Effector memory CD8-positive, alpha-beta T cell (primary cell): ENCODE measurements at places on chromosomes 1 and 21.

DNA sequence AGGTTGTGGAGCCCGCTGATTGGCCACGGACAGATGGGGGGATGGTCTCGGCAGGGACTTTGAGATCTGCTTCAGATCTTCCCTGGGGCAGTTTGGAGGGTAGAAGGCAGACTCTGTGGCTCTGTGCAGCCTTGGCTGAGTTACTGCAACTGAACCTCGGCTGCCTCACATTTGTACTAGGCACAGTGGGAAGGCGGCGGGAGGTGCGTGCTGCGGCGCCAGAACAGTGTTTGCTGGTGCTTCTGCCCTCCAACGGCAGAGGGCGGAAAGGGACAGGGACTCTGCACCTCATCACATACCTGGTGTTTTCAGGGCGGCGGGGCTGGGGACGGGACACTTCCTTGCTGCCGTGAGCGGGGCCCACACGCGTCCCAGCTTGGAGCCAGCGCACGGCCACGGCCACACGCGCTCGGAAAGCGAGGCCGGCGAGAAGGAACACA, 26.2 kb downstream of the SLC66A1 start:
- no peak for DNase-seq
- no peaks in the 10 kb centered on the region for H3K27me3 ChIP-seq
- H3K36me3 ChIP-seq, result peaks cover 57% of the 10 kb centered on the region

GRCh38 chr1:222224636-222225315, 323.1 kb downstream of the HHIPL2 start:
- DNase-seq, result no peak
- H3K36me3 ChIP-seq, result no peaks in the 10 kb centered on the region
- no peak overlapping the region for H3K27ac ChIP-seq
- H3K4me3 ChIP-seq, result no peak overlapping the region
- peaks cover 19% of the 10 kb centered on the region for H3K27me3 ChIP-seq
- H3K4me1 ChIP-seq, result no peaks in the 10 kb centered on the region

GRCh38 chr1:55049914-55050278, 10.5 kb downstream of the PCSK9 start:
- DNase-seq, result no peak
- no peak overlapping the region for H3K4me3 ChIP-seq
- H3K27ac ChIP-seq, result no peak overlapping the region
- H3K36me3 ChIP-seq, result no peaks in the 10 kb centered on the region
- peaks cover 17% of the 10 kb centered on the region for H3K27me3 ChIP-seq

GRCh38 chr1:114833421-114833820, 21.2 kb upstream of the SYCP1 start:
- no peaks in the 10 kb centered on the region for H3K4me1 ChIP-seq
- no peak overlapping the region for H3K27ac ChIP-seq
- H3K4me3 ChIP-seq, result no peak overlapping the region
- peaks cover 12% of the 10 kb centered on the region for H3K27me3 ChIP-seq
- DNase-seq, result no peak

GRCh38 chr1:246526915-246527314, 19.8 kb upstream of the SMYD3 start:
- H3K4me3 ChIP-seq, result no peak overlapping the region
- H3K27me3 ChIP-seq, result no peaks in the 10 kb centered on the region
- H3K27ac ChIP-seq, result peak overlapping the region; percentile 82
- peaks cover 10% of the 10 kb centered on the region for H3K4me1 ChIP-seq
- H3K36me3 ChIP-seq, result no peaks in the 10 kb centered on the region
- DNase-seq, result no peak

DNA sequence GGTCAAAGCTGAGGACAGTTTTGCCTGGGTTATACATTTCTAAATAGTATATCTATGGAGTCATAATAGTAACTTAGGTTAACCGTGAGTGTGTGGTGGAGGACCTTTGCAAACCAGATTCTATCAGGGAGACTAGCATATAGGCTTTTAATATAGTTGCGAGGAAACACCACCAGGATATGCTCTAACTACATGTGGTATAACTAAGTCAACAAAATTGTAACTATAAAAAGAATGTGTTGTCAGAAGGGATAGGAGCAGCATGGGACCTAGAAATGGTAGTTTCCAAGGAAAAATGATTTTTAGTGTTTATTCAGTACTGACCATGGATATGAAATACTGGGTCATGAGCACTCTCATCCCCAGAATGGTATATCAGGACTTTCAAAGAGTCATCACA, 338.1 kb downstream of the TGFB2 start:
- H3K36me3 ChIP-seq, result no peaks in the 10 kb centered on the region
- H3K4me3 ChIP-seq, result no peak overlapping the region
- no peaks in the 10 kb centered on the region for H3K4me1 ChIP-seq
- no peak for DNase-seq
- no peak overlapping the region for H3K27ac ChIP-seq

DNA sequence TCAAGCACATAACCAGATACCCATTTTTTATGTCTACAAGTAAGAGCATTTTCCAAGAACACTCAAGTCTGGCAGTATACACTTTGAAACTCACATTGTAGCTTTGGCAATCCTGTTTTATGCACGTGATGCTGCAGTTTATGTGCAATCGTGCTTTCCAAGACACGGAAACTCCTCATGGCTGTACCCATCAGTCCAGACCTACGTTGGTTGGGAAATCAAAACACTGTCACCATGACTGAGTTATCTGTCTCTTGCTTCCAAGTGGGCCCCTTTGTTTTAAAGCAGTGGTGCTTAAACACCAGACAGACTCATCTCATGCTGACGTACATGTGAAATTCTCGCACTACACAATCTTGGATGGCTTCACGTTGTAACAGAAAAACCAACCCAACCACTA, 192.8 kb downstream of the LTN1 start:
- no peak for DNase-seq
- peaks cover 6% of the 10 kb centered on the region for H3K4me1 ChIP-seq
- H3K27me3 ChIP-seq, result no peaks in the 10 kb centered on the region
- no peak overlapping the region for H3K27ac ChIP-seq
- no peaks in the 10 kb centered on the region for H3K36me3 ChIP-seq
- H3K4me3 ChIP-seq, result no peak overlapping the region

- no peak overlapping the region for H3K27ac ChIP-seq
- H3K27me3 ChIP-seq, result no peaks in the 10 kb centered on the region
- H3K4me1 ChIP-seq, result no peaks in the 10 kb centered on the region
- no peaks in the 10 kb centered on the region for H3K36me3 ChIP-seq
- DNase-seq, result no peak
- H3K4me3 ChIP-seq, result no peak overlapping the region
Observed at GRCh38 chr21:28336314-28336713, 656.4 kb downstream of the LTN1 start.

GRCh38 chr1:220991506-220991905, 112.3 kb downstream of the HLX start:
- H3K27me3 ChIP-seq, result no peaks in the 10 kb centered on the region
- no peak overlapping the region for H3K27ac ChIP-seq
- peaks cover 3% of the 10 kb centered on the region for H3K36me3 ChIP-seq
- no peaks in the 10 kb centered on the region for H3K4me1 ChIP-seq
- no peak overlapping the region for H3K4me3 ChIP-seq

GRCh38 chr1:209363112-209363511, 220.4 kb upstream of the CAMK1G start:
- peaks cover 54% of the 10 kb centered on the region for H3K27me3 ChIP-seq
- H3K4me3 ChIP-seq, result no peak overlapping the region
- no peak overlapping the region for H3K27ac ChIP-seq
- DNase-seq, result no peak
- H3K36me3 ChIP-seq, result no peaks in the 10 kb centered on the region

DNA sequence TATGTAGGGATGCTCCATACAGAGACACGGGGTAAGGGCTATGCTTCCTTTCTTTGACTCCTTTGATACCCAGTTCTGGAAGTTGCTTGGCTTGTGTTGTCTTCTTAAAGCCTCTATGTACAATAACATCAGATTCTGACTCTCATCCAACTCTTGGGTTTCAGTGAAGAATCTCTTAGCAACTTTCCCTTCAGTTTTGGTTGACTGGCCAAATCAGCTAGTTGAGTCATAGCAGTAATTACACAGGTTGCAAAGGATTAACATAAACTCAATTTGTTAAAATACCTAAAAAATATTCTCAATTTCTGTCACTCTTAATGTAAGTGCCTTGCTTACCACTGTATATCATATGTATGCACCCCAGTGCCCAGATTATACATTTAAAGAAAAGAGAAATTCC, 9.2 kb downstream of the CD1E start:
- no peak overlapping the region for H3K27ac ChIP-seq
- peaks cover 15% of the 10 kb centered on the region for H3K4me1 ChIP-seq
- H3K4me3 ChIP-seq, result no peak overlapping the region
- no peak for DNase-seq

DNA sequence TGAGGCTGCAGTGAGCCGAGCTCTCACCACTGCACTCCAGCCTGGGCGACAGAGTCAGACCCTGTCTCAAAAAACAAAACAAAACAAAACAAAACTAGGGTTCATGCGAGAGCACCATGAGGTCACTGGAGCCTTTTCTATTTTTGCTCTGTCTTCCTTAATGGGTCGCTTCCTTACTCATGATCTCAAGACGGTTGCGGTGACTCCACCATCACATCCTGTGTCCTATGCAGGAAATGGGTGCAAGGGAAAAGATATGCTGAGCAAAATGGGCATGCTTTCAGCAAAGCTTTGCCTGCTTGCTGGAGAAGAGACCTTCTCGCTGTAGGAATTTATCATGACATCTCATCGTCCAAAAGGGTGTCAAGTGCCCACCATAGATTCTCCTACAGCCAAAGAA, 36.4 kb downstream of the WNT9A start:
- H3K27me3 ChIP-seq, result peaks cover 23% of the 10 kb centered on the region
- no peak overlapping the region for H3K4me3 ChIP-seq
- peaks cover 7% of the 10 kb centered on the region for H3K4me1 ChIP-seq
- H3K27ac ChIP-seq, result peak overlapping the region; percentile 63
- no peak for DNase-seq

DNA sequence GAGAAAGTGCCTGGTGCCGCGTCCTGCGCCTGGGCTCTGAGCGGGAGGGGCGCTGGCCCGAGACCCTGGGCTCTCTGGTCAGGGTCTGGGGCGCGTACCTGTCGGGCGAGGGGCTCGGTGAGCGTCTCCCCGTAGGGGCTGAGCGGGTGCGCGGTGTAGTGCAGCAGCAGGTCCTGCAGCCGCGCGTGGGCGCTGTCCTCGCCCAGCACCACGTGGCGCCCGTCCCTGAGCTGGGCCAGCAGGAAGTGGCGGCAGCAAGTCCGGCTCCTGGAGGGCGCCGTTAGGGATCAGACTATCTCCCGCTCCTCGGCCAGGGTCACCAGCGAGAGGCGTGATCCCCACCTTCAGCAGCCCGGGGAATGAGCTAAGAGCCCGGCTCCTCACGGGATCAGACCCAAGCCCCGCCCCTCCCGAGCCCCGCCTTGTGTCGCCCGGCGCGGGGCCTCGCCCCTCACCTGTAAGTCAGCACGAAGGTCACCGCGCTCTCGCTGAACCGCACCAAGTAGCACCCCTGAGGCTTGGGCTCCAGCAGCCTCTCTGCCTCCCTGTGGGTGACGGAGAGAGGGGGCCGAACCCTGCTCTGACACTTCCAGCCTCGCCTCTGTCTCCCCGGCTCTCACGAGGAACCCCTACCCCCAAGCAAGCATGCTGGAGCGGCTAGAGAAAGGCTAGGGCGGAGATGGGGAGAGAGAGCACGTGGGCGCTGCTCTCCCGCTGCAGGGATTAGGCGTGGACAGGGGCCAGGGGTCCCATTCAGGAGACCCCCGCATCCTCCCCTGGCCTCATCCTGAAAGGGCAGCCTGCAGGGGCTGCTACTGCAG, 2.7 kb downstream of the SH2D2A start:
- DNase-seq, result peak; percentile 74
- H3K4me1 ChIP-seq, result peaks cover 64% of the 10 kb centered on the region
- peaks cover 88% of the 10 kb centered on the region for H3K36me3 ChIP-seq
- H3K27ac ChIP-seq, result peak overlapping the region; percentile 98
- H3K27me3 ChIP-seq, result no peaks in the 10 kb centered on the region

- peaks cover 40% of the 10 kb centered on the region for H3K36me3 ChIP-seq
- peak overlapping the region; percentile 98 for H3K27ac ChIP-seq
- peaks cover 34% of the 10 kb centered on the region for H3K4me1 ChIP-seq
- no peak for DNase-seq
- peak overlapping the region; percentile 97 for H3K4me3 ChIP-seq
Observed at GRCh38 chr1:86705665-86705985, 1.2 kb downstream of the SH3GLB1 start.

DNA sequence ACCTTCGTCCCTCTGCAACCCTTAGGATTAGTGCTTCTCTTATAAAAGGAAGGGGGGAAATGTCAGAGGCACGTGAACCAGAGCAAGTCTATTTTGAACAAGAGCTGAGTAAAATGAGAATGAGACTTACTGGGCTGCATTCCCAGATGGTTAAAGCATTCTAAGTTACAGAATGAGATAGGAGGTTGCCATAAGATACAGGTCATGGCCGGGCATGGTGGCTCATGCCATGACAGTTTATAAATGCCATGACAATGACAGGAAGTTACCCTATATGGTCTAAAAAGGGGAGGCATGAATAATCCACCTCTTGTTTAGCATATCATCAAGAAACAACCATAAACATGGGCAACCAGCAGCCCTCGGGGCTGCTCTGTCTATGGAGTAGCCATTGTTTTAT, 2.5 kb upstream of the AQP10 start:
- no peaks in the 10 kb centered on the region for H3K36me3 ChIP-seq
- H3K4me1 ChIP-seq, result no peaks in the 10 kb centered on the region
- no peak for DNase-seq
- no peak overlapping the region for H3K4me3 ChIP-seq

DNA sequence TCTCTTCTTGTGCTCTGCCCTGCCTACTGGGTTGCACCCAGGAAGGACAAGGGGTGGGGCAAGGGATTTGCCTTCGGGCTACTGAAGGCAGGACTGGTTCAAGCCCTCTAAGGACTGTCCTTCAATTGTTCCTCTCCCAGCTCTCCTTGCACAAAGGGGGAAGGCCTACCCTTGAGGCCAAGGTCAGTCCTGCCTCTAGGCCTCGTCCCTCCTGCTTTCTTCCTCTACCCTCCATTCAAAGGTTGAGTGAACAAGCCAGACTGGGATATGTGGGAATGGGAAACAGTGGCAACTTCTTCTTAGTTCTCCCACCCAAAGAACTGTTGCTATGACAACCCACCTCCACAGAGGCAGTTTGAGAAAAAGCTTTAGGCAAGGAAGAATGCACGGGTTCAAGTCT, 2.7 kb downstream of the LURAP1 start:
- H3K36me3 ChIP-seq, result peaks cover 6% of the 10 kb centered on the region
- no peak for DNase-seq
- H3K4me3 ChIP-seq, result no peak overlapping the region

DNA sequence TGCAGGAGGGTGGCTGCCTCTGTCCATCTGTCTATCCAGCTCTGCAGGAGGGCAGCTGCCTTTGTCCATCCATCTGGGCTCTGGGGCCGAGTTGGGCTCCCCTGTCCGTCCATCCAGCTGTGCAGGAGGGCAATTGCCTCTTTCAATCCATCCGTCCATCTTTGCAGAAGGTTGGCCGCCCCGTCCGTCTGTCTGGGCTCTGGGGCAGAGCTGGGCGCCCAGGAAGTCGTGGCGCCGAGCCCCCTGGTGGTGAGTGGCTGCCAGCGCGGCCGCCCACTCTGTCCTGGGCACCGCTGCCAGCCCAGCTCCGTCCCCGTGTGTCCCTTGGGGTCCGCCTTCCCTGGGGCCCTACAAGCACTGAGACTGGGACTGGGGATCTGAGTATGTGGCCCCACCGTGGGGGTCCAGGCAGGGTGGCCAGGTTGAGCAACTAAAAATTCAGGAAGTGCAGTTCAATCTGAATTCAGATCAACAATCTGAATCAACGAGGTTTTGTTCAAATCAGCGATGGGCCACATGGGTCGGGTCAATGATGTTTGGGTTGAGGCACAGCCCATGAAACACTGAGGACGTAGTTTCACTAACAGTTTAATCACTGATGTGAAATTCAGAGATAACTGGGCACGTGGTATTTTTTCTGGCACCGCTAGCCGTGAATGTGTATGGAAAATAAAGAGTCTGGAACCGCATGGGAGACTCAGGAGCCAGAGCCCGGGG, 99.1 kb upstream of the ACTRT2 start:
- H3K36me3 ChIP-seq, result no peaks in the 10 kb centered on the region
- peaks cover 31% of the 10 kb centered on the region for H3K27me3 ChIP-seq
- no peak overlapping the region for H3K27ac ChIP-seq
- peak; percentile 23 for DNase-seq
- no peaks in the 10 kb centered on the region for H3K4me1 ChIP-seq
